Stimulated activated CD4-positive, alpha-beta T cell treated with anti-CD3 and anti-CD28 coated beads, Interleukin-1b, Interleukin-23, amount 100 ng/mL, for 24 hours (primary cell): ENCODE measurements at places on chromosomes 11 and 22.

DNA sequence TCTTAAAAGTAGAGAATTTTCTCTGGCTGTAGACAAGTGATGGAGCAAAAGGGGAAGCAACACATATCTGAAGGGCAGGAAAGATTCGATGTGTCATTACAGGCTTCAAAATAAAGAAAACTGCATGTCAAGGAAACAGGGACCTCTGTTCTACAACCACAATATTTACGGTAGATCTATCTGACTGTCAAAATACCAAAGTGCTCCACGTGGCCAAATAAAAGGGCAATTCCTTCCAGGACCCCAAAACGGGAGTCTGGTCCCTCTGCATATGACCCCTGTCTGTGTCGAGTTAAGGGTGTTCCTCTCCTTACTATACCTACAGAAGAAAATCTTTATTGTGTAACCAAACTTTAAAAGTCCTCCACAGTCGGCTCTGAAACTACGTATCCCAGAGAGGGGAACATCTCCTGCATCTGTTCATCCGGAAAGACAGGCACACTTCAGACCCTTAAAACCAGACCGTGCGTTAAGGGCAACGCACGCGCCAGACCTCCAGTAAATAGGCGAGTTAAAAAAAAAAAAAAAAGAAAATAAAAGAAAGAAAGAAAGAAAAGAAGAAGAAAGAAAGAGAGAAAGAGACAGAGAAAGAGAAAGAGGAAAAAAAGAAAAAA is 756 bp downstream of the CLNS1A start:
- no peak for DNase-seq

DNA sequence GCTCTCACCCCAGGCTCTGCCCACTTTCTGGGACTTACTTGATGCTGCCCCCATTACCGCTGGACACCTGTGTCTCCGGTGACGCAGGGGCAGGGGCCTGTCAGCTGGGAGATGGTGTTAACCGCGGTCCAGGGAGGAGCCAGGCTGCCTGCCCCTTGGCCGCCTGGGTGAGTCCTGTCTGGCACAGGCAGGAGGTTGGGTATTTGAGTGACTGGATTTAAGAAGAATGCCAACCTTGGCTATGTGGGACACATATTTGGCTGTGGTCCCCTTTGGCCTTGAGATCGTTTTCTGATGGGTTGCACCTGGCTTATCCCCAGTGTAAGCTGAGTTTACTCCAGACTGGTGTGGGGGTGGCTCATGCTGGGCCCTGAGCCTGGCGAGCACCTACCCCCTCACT is 2.5 kb downstream of the MUC6 start:
- DNase-seq: no peak

DNA sequence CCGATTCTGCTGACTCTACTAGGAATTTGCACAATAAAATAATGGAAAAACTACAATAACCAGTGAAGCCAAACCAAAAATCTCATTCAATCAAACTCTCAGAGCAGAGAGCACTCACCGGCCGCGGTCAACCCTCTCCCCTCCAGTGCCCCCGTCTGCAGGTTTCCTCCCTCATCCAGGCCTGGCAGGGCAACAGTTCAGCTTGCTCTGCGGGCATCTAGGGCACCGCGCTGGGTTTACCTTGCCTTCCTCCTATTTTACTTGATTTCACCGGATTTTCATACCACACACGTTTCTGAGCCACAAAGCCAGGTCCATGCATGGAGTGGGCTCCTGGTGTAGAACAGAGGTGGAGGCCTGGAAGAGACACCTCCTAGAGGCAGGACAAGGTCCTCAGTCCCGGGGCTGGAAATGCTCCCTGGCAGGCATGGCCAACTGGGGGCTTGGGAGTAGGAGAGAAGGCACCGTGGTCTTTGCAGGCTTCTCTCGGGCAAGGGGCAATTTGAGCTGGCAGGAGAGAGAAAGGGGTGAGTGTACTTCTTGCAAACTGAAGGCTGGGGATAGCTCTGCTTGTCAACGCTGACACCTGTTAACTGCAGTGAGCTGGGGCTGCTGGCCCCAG is 938.4 kb downstream of the BRD1 start:
- no peak for DNase-seq

GRCh38 chr11:46537537-46538295 is 56.1 kb downstream of the AMBRA1 start:
- peak; percentile 43 for DNase-seq

GRCh38 chr22:37229805-37230672 is 14.0 kb downstream of the RAC2 start:
- peak; percentile 71 for DNase-seq

DNA sequence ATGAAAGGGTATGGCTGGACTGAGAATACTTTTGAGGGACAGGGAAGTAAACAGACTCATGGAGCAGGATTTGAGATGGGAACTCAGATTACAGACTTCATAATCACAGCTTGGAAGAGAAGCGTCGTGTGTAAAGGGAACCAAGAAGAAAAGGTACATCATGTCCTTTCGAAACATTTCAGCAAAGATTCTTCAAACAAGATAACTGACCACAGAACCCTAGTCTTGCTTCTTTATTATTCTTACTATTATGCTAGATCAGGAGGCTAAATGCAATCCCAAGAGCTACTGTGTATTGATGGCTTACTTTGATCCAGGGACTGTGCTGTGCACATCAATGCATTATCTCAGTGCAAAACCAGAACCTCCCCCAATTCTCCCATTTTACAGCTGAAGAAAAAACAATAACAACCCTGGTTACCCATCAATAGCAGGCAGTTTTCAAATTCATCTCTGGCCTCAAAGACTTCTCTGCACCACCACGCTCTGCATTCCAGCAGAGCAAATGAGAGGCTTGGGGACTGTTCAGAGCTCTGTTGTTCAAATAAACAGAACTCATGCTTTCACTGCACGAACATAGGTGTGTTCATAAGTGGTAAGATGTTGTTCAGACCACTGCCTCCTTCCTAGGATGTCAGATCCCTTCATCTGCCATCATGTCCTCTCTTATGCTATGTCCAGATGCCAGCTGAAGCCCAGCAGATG is 104.8 kb upstream of the NAV2 start:
- no peak for DNase-seq

DNA sequence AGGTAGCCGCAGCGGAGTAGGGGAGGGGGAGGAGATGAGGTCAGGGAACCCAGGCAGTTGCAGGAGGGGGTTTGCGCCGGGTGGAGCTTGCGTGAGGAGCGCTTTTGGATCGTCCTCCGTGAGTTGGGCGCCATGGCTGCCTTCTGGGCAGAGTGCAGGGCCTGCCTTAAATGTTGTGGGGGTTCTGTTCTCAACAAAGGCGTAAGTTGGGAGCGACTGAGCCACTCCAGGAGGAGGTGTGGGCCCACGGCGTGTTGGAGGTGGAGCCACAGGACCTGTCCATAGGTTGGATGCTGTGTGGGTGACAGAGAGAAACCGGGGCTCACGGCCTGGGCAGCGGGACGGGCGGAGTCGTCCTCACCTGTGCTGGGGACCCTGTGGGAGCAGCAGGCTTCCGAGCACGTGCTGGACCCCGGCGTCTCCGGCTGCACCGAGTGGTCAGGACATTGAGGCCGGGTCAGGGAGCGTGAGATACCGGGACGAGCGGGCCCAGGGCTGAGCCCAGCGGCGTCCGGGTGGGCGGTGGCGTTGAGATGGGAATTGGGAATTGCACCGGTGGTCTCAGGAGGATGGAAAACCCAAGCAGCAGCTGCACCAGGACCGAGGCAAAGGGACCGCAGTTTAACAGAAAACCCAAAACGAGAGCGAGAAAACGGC is 977 bp upstream of the PGGHG start:
- DNase-seq: no peak

- no peak for DNase-seq
These were observed 37.0 kb downstream of the SGSM1 start for GRCh38 chr22:24843048-24843447.
